NCI-H1092 treated with DMSO at 0.1 percent for 48 hours (cell line): ENCODE measurements at places on chromosomes 5 and 9.
A peak's percentile ranks its signal among the peaks of the same experiment; 100 is the strongest.

DNA sequence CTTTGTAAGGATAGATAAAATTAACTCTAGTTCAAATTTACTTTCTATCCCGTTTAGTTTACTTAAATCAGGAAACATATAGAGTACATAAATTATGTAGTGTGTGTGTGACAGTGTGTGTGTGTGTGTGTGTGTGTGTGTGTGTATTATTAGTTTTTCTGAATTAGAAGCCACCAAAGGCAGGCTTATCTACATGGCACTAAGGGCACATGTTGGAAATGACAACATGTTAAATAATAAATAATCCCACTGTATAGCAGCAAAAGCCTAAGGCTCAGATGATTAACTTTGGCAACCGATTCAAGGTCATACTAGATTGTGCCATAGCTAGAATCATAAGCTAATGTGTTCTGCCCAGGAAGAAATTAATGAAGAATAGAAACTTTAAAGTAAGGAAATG, 54.6 kb downstream of the MEGF9 start:
- no peak for DNase-seq

- DNase-seq = no peak
Observed at GRCh38 chr5:132218321-132218720, 9.3 kb downstream of the P4HA2 start.

GRCh38 chr9:80691229-80691628, 998.1 kb downstream of the TLE1 start:
- no peak for DNase-seq

- DNase-seq = no peak
Observed at GRCh38 chr5:24059006-24059405, 551.6 kb downstream of the PRDM9 start.

- no peak for DNase-seq
Observed at GRCh38 chr5:4882186-4882585, 257.9 kb upstream of the ADAMTS16 start.

- DNase-seq = no peak
Observed at GRCh38 chr9:37859043-37859442, 44.9 kb downstream of the SLC25A51 start.

DNA sequence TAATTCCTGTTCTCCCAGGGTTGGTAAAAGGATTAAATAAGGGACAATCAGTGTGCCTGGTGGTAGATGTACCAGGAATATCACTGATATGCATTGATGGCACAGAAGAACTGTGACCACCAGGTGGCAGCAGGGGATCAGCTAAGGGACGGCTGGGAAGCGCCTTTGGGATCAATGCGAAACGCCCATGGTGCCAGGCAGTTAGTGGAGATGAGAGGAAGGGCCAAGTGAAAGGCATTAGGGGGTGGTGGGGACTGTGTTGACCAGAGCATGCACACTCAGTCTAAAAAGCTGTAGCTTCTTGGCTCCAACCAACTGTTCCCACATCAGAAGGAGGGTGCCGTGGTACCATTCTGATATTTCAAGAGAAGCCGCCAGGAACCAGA, 55.6 kb downstream of the ARHGEF37 start:
- peak; percentile 57 for DNase-seq

GRCh38 chr9:77803423-77803822, 155.3 kb upstream of the GNA14 start:
- no peak for DNase-seq

GRCh38 chr9:89933578-89933977, 328.8 kb downstream of the GADD45G start:
- no peak for DNase-seq

DNA sequence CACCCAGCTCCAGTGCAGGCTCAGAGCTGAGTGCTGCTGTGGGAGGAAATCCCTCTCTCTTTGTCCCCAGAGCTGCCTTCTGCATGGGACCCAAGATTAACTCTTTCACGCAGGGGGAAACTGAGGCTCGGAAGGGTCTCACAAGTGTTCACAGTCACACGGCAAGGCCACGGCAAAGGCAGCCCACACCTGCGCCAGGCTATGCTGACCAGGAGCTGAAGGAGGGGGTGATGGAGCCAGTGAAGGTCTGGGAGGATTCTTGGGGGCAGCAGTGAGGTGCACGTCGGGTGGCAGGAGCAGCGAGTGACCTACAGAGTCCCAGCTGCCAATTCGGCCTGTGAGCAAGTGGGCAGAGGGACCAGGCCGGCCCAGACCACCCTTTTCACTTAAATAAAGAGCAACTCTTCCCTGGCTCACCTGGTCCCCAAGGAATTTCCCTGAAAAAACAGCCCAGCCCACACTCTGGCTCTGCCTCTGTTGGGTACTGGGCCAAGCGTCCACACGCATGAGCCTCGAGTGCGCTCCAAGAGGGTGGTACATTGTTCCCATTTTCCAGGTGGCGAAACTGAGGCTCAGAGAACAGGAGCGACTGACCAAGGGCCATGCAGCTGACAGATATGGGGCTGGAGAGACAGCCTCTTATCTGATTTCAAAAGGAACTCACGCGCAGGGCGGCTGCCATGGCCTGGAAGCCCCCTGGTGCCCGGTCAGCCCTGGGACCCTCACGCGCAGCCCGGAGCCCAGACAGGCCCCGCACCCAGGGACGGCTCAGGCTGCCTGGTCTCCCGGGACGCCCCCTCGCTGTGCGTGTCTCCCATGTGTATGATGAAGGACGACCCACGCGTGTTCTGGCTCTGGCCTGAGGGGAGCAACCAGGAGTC, 28.2 kb downstream of the SARDH start:
- no peak for DNase-seq

DNA sequence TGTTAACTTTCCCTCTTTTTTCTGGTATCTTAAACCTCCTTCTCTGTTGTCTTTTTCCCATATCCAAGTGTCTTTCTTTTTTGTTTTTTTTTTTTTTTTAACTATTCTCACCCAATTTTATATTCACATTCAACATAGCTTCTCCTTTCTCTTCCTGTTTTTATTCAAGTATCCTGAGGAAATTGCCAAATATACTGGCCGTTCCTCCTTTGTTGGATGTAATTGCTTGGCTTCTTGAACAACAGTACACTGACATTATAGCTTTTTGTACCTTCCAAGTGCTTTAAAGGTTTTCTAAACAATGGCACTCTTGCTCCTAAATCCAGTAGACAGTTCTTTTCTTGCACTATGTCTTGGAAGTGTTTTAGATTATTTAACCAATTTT, 1146.8 kb downstream of the MAT2B start:
- no peak for DNase-seq

- no peak for DNase-seq
Observed at GRCh38 chr5:101045689-101046088, 142.6 kb upstream of the ST8SIA4 start.

DNA sequence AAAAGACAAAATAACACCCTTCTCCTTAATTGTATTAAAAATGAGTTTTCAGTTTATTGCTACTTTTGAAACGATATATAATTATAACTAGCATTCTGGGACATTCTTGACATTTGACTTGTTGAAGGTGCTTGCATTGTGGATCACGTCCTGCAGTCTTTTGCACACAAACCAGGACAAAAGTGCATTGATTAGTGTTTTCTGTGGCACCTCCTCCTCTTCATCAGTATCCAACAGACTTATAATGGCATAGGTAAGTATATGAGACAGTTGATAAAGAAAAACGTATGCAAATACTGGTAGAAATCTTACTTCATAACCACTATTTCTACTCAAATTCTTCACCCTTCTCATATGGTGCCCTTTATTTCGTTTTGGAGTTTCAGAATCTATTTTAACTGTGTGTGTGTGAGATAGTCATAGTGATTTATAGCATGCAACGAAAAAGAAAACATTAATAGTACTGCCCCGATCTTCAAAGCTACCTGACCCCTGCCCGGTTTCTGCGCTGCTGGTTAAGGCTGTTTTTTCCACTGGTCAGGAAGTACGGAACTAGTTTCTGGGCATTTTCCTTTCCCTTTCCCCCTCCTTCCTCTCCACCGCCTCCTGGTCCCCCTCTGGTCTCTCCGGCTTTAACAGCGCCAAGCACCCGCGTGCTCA, 639 bp upstream of the RASA1 start:
- DNase-seq = peak; percentile 39

GRCh38 chr5:151935135-151935695, 10.6 kb upstream of the GLRA1 start:
- no peak for DNase-seq

- DNase-seq = no peak
Observed at GRCh38 chr9:69215774-69216485, 41.9 kb downstream of the TJP2 start.

DNA sequence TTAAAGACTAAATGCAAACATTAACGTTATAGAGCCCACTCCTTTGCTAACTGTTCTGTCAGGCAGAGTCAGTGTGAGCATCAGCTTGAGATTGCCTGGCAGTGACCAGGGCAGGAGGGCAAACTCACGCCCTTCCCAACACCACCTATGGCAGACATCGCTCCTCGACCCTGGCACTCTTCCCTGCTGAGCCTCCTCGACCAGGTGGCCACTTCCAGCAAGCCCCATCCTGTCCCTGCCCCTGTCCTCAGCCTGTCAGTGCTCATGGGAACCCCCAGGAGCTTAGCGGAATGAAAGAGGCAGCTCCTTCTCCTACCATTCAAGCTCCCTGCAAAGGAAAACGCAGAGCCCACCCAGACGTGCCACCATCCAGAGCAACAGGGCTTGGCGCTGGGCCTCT, 42.0 kb downstream of the PRRT1B start:
- DNase-seq = no peak

GRCh38 chr5:150112201-150113046, 26.1 kb upstream of the CSF1R start:
- DNase-seq = no peak

DNA sequence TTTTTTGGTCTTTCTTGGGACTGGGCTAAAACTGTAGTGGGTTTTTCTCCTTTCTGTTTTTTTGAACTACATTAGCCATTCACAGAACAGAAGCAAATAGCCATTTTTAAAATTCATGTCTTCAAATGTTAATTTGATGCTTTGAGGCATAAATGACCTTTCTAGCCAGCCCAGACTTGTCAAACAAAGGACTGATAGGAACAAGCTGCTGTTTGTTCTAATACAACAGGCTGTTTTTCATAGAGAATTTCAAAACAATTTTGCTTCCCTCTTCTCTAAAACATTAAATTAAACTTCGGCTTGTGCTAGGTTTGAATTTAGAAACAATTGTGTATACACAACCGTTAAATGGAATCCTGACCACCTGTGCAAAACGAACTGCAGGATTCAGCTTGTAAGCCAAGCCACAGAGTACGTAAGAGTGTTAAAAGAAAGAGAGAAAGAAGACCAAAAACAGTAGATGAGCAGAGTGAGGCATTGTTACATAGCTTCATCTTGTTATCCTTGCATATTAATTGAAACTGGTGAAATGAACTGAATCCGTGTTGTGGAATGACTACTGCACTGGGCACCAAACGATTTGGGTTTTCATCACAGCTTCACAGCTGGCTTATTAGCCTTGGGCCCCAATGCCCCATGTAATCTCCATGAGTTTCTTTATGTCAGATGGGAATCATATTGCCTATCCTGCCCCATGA, 100.0 kb downstream of the ZSWIM6 start:
- no peak for DNase-seq

- peak; percentile 60 for DNase-seq
Observed at GRCh38 chr5:177478711-177479646, 5.5 kb upstream of the DBN1 start.

DNA sequence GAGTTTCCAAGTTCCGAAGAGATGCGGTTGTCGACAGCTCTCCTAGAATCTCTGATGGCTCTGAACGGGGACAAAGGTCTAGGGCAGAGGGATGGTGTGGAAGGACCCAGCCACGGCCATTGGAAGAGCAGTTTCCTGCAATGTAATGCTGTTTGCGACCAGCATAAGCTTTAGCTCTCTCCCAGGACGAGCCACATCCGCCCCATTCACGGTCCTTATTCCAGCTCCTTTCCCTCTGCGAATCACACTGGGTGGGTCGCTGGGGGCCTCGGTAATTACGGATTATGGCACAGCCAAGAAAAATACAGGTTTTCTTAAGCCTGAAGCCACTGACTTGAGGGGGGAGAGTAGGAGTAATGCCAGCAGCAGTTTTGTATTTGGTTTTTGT, 22.7 kb downstream of the ANXA2R start:
- DNase-seq = peak; percentile 74

GRCh38 chr5:15495026-15495425, 5.0 kb upstream of the FBXL7 start:
- no peak for DNase-seq

GRCh38 chr5:108681079-108681921, 66.4 kb upstream of the FER start:
- DNase-seq = peak; percentile 16

GRCh38 chr9:33167972-33168461, 881 bp upstream of the B4GALT1 start:
- no peak for DNase-seq

GRCh38 chr5:169094586-169095409, 206.1 kb downstream of the SLIT3 start:
- DNase-seq = no peak

- peak; percentile 38 for DNase-seq
Observed at GRCh38 chr5:33441241-33442177, 744 bp downstream of the TARS1 start.

DNA sequence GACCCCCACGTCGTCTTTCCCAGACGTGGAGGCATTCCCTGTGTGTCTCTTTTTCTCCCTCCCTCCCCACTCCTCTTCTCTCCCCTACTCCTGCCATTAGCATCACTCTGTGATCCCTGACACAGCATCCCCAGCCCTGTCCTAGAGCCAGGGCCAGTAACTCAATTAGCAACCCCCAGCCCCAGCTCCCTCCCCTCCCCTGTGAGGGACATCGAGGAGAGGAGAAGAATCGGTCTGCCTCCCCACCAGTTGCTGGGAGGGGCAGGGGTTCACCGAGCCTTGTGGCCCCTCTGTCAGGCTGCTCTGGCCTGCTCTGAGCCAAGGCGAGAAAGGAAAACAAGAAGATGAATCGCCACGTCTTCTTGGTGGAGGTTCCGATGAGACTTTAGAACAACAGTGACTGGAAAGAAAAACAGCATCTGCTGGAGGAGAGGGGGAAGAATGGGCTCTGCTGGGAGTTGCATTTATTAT, 123.1 kb downstream of the PAPPA start:
- no peak for DNase-seq

- DNase-seq = no peak
Observed at GRCh38 chr9:27427272-27427643, 96.8 kb upstream of the IFNK start.

DNA sequence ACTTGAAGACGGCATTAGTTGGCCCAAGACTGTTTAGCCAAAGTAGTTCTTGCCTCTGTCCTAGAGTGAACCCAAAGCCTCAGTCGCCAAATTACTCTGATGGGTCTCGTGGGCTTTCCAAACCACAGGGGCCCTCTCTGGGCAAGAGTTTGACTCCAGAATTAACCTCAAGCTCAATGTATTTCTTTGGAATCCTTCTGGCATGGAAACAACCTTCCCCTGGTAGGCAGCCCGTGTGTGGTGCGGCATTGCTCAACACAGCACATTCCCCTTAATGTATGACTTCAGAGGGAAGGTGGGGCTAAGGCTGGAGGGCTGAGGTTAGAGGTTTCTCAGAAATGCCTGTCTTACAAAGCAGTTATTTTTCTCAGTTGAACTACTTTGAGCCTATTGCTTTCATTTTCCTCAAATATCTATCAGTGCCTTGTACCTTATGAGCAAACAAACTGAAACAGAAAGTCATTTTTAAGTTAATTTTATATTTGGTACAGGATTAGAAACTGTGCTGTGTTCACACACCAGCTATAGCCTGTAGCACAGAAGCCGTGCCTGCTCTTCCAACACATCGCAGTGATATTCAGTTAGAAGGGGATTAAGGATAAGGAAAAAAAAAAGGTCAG, 123.9 kb upstream of the HAPLN1 start:
- DNase-seq = no peak
